ENCODE measurements at places on chromosomes 11 and 22. TPM values are rescaled to one million over a fixed set of nuclear protein-coding genes. Genes with fewer than 3 reads are reported as not detected.

DNA sequence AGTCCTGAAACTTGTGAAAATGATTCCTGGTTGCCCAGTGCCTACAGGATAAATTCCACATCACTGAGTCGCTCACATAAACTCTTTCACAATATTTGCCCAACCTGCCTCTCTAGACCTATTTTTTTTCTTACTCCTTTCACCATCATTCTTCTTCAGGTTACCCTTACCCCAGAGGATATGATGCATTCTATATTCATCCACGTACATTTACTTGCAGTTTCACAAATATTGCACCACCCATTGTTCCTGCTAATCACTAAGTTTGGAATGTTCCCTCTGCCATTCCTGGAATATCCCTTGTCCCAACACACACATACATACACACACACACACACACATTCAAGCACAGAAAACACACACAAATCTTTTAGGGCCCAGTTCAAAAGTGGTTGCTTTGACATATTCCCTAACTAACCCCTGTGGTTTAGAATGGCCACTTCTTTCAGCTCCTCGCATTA, 379.5 kb downstream of the ETS1 start:
- peak; percentile 99 for DNase-seq

Gene GAB4
- total RNA-seq = not detected

DNA sequence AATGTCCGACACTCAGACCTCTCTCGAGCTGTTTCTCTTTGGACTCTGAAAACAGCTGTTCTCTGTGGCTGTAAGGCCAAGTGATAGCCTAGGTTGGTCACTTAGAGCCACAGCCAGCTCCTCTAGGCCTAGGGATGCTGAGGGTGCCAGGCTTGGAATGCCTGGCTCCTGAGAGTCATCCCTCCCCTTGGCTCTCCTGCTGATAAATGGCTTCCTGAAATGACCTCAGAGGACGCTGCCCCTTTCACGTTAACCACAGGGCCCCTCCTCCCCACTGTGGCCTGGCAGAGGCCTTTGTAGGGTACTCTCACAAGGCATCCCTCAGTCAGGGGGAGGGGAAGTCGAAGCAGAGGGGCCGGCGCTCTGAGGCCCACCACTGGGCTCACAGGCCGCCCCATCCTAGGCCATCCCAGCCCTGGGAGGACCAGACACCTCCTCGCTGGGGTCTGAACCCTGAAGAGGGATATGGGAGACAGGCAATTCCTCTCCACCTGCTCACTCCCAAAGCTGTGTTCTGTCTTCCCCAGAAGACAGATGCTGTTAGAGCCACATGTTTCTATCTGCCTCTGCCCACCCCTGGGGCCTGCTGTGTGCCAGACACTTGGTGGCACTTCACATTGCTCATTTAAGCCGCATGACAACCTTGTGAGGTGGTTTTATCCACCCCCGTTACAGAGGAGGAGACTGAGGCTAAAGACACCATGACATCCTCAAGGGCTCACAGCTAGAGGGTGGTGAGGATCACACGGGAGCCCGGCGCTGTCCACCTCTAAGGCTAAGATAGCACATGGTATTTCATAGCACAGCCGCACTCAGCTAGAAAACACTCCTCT, 50.9 kb downstream of the ARFGAP3 start:
- DNase-seq = peak; percentile 17

DNA sequence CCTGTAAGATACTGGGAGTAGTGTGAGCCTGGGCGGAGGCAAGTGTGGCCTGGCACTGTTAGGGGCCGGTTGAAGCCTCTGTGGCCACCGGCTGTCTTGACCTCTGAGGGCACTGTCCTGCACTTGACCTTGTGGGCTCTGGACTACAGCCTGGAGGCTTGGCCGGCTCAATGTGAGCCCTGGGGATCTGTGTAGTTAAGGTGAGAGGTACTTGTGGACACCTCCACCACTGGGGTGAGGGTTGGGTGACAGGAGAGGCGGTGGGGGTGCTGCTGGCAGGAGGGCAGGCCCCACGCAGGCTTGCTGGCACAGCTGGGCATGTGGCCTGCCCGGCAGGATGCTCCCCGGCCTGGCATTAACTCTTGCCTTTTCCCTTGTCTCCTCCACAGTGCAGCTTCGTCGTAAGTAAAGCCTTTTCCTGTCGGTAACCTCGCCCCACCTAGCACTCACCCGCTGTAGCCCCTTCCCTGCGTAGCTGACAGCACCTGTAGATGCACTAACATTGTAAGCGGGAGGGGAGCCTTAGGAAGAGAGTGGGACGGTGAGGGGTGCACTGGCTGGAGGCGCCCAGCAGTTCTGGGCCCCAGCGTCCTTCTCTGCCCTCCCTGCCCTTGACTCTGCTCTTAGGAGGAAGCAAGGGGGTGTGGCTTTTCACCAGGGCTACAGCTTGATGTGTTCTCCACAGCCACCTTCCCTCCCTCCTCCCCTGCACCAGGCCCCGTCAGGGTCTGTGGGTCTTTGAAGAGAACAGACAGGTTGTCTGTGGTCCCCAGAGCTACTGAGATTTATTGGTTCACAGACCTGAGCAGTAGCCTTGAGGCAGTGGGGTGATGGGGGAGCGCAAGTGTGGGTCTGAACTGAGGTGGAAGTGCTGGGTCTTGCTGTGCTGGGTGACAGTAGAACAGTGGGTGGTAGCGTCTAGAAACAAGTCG, 17.6 kb downstream of the INCENP start:
- DNase-seq = no peak

GRCh38 chr11:34823197-34823596, 93.0 kb downstream of the APIP start:
- DNase-seq = no peak

- peak; percentile 80 for DNase-seq
These were observed 2.1 kb downstream of the KMT2A start for GRCh38 chr11:118438314-118438931.

Gene CHRM1
- total RNA-seq = not detected

GRCh38 chr22:28241656-28242290, 322.7 kb upstream of the PITPNB start:
- DNase-seq = no peak

DNA sequence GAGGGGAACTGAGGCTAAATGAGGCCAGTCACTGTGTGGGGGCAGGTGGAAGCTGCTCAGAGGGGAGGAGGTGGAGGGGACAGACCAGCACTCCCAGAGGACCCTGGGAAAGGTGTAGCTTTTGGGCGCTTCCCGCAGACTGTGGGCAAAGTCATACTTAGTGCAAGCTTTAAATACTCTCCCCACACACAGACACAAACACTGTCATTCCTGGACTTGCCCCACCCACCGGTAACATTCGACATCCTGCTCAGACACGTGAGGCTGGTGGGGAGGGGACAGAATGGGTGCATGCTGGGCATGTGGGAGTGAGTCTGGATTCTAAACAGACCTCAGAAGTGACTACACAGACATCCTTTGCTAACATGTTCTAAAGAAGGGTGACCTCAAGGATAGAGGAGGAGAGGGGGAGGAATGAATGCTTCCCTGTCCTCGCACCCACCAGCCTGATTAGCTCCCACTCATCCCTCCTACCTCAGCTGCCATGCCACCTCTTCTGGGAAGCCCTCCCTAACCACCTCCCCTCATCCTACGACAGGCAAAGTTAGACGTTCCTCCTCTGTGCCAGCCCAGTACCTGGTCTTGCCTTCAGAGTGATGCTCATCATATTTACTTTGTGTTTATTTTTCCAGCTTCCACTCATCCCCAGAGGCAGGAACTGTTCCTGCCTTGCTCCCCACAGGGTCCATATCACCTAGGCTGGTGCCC, 22.2 kb downstream of the TSKU start:
- DNase-seq = peak; percentile 51

DNA sequence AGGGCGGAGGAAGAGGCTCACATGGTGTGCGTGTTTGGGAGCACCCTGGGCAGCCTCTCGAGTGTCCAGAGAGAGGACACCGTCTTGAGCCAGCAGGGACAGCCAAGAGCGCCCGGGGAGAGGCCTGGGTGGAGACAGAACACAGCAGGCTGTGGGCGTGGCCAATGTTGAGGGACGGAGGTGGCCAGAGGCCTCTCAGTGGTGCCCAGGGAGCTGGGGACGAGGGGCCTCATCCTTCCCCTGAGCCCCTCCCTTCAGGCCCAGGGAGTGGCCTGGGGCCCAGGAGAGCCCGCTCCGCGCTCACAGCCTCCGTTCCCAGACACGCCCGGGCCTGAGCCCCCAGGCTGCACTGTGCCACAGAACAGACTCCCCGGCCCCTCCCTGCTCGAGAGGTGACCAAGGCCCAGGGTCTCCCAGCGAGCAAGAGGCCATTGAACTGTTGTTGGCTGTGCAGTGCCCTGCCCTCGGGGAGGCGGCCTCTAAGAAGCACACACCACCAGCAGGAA, 48.4 kb downstream of the CDKN1C start:
- DNase-seq = no peak

GRCh38 chr11:32030875-32031503, 59.9 kb upstream of the RCN1 start:
- DNase-seq = no peak

GRCh38 chr11:21911061-21911460, 281.8 kb upstream of the ANO5 start:
- DNase-seq = no peak

DNA sequence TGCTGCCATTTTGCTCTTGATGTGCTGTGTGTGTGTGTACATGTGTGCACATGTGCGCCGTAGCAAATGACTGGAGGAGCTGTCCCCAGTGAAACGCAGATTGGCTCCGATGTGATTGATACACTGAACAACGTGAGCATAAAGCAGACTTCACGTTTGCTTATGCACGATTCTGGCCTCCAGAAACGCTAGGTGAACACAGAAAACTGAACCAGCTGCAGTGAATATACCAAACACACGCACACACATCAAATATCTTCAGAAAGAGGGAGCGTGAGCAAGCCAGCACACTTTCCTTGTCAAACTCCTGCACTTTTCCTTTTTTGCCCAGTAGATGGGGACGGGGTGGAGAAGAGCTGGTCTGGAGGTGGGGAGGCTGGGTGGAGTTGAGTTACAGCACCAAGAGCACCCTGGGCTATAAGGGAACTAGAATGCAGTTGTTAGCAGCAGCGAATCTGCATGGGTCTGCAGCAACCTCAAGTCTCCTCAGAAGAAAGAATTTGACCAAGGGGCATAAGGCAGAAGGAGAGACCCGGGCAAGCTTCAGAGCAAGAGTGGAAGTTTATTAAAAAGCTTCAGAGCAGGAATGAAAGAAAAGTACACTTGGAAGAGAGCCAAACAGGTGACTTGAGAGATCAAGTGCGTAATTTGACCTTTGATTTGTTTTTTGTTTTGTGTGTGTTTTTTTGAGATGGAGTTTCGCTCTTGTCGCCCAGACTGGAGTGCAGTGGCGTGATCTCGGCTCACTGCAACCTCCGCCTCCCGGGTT, 77.8 kb upstream of the CADM1 start:
- peak; percentile 7 for DNase-seq

GRCh38 chr11:66336234-66337102, at the start of gene RIN1:
Gene RIN1 (minus strand): TSS chr11:66336434. CDS start chr11:66336402, 32 bp downstream.
- DNase-seq = peak; percentile 99

DNA sequence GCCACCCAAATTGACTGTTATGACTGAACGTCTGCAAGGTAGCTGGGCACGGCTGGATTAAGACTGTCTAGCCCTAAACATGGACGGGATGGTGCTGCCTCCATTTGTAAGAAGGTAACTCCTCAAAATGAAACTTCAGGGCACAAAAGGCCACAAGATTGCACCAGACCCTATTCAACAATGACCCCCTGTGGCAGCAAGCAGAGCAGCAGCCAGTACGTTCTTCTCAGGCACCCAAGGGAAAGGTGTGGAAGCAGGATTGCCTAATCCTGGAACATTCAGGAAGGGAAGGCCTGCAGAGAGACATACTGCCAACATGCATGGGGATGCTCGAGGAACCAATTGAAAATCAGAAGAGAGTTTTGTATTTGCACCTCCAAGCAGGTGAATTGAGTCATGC, 4.5 kb upstream of the TBX10 start:
- DNase-seq = no peak

- DNase-seq = no peak
These were observed 3.1 kb upstream of the CATSPERZ start for GRCh38 chr11:64296830-64297698.

Gene IGLL1
- total RNA-seq = not detected

Gene SAA4
- total RNA-seq = not detected

DNA sequence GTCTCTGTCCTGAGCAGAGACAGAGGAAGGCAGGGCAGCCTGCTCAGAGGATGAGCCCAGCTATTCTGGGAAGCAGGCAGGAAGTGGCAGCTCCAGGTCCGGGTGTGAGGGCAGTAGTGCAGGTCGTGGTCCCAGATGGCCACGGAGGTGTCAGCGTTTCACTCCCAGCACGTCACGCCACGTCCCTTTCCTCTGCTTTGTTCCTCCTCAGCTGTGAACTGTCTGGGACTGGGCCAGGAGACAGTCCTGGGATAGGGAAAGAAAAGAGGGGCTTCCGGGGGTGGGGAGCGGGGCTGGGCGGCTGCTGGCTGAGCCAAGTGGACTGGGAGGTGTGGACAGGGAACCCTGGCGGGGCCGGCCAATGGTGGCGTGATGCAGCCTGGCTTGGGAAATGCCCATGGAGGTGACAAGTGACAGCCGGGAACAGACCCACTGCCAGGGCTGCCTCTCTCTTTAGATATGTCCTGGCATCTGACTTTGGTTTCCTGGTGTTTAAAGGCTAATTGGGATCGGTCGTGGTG, 64.7 kb downstream of the KCNQ1 start:
- DNase-seq = no peak

DNA sequence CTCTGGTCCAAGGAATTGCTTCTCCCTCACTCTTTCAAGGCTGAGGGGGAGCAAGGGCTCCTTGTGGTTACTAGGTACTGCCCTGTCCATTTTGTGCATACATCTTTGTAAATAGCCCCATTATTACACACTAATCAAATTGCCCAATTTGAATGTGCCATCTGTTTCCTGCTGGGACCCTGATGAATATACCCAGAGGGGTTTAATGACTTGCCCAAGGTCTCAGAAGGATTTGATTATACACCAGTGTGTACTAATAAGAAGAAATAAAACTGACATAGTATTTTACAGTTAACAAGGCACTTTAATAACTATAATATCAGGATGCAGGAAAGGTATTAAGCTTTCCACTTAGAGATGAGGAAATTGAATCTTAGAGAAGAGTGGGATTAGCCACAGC, 64.6 kb upstream of the PTPRJ start:
- DNase-seq = no peak

GRCh38 chr11:116698080-116698479, 74.7 kb downstream of the BUD13 start:
- no peak for DNase-seq

- DNase-seq = peak; percentile 78
These were observed 2.9 kb upstream of the KIRREL3 start for GRCh38 chr11:127003260-127003981.

- no peak for DNase-seq
These were observed at the start of gene OR2AT4 for GRCh38 chr11:75096456-75097172. Gene OR2AT4 (minus strand): TSS chr11:75096876.

GRCh38 chr11:83691451-83691950, 405.3 kb upstream of the CCDC90B start:
- no peak for DNase-seq

DNA sequence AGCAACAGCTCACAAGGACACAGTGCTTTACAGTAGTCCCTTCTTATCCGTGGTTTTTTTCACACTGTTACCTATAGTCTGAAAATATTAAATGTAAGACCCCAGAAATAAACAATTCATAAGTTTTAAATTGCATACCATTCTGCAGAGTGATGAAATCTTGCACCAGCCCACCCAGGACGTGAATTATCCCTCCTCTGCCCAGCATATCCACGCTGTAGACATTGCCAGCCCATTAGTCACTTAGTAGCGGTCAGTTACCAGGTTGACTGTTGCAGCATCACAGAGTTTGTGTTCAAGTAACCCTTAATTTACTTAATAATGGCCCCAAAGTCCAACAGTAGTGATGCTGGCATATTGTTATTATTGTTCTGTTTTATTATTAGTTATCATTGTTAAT, 3.6 kb downstream of the CLTCL1 start:
- peak; percentile 64 for DNase-seq

GRCh38 chr11:57487920-57488659, 27.4 kb downstream of the SLC43A1 start:
- no peak for DNase-seq

Gene ADM2
- total RNA-seq = 0.79 TPM

All from HT1080 (cell line).